ENCODE measurements at places on chromosomes 6 and 20.

DNA sequence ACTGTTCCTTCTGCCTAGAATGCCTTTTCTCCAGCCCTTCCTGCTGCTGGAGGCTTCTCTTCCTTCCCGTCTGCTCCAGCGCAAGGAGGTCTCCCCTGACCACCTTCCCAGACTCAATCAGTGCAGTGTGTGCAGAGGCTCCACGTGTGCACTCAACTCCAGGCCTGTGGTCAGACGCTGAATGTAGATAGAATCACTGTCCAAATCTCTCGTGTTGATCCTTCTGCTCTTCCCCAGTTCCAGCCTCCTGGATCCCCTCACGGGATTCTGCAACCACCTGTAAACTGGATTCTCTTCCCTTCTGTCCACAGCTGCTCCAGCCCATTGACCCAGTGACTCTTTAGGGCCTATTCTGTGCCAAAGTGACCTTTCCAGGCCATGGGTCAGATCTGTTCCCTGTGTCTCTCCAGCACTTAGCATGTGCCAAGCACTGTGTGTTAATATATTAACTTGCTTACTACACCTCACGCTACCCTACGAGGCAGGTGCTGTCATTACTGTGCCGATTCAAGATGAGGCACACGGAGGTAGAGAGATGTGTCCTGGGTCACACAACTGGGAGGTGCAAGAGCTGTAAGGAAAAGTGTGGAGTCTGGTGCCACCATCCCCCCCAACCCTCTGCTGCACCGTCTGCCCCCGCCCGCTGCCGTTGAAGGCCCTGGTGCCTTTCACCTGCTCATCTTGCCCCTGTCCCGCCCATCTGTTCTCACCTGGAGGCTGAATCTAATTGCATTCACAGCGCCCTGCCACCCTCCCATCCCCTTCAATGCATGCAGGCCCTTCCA, 112.2 kb downstream of the SULF2 start:
- no peak for DNase-seq

DNA sequence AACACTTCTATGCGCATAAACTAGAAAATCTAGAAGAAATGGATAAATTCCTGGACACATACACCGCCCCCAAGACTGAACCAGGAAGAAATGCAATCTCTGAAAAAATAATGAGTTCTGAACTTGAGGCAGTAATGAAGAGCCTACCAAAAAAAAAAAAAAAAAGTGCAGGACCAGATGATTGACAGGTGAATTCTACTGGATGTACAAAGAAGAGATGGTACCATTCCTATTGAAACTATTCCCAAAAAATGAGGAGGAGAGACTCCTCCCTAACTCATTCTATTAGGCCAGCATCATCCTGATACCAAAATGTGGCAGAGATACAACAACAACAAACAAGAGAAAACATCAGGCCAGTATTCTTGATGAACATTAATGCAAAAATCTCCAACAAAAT, 22.7 kb downstream of the HLA-C start:
- no peak for DNase-seq

GRCh38 chr6:73382462-73383113, 12.0 kb upstream of the DDX43 start:
- DNase-seq: no peak

- no peak for DNase-seq
Observed at GRCh38 chr6:4809999-4810918, 34.1 kb downstream of the CDYL start.

GRCh38 chr6:37056439-37057127, 51.1 kb downstream of the FGD2 start:
- no peak for DNase-seq

DNA sequence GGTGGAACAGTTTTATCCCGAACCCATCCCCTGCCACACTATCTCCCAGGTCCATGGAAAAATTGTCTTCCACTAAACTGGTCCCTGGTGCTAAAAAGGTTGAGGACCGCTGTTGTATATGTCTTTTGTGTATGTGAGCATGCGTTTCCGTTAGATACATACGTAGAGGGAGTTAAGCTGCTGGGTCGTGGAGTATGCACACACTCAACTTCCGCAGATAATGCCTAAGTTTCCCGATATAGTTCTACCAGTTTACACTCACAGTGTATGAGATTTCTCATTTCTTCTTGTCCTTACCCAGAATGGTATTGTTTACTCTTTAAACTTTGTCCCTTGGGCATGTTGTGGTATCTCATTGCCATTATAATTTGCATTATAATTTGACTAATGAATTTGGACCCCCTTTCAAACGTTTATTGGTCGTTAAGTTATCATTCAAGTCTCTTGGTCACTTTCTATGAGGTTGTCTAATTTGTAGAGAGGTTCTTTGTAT, 50.5 kb upstream of the SCAF8 start:
- no peak for DNase-seq

- DNase-seq: no peak
Observed at GRCh38 chr6:50653253-50653652, 60.1 kb upstream of the TFAP2D start.

- DNase-seq: no peak
Observed at GRCh38 chr6:10412461-10413261, 2.2 kb downstream of the TFAP2A start.

GRCh38 chr20:49695830-49696229, 17.8 kb downstream of the B4GALT5 start:
- no peak for DNase-seq

GRCh38 chr20:7710440-7710839, 229.8 kb downstream of the HAO1 start:
- no peak for DNase-seq

GRCh38 chr20:51703400-51704287, 64.5 kb downstream of the ATP9A start:
- no peak for DNase-seq

GRCh38 chr6:52994839-52995088, 320 bp downstream of the GSTA4 start:
- no peak for DNase-seq

DNA sequence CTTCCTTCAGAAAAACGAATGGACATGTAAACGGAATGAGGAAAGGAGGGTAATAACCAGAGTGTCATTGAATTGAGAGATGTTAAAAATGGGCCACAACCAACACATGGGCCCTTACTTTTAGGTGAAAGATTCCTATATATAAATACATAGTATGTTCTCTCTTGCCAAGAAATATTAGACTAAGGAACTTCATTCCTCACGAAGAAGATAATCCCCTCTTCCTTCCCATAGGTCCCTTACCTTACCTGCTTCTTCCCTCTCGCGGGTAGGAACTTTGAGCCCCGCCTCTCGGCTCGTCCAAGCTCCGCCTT, 295 bp upstream of the TBC1D22B start:
- DNase-seq: no peak

- DNase-seq: no peak
Observed at GRCh38 chr20:63826753-63827152, 4.3 kb downstream of the ZBTB46 start.

DNA sequence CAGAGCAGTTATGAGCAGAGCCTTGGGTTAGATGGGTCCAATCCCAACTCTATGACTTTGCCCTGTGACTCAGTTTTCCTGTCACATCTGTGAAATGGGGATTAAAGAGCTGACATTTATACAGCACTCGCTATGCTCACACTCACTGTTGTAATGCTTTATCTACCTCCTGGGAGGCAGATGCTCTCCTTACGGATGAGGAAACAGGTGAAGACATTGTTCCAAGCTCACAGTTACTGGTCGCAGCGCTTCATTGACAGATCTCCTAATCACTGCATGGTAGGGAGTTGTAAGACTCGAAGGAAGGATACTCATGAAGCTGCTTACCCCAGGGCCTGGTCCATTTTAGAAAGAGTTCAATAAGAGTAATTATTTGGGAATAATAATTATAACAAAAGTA, 2.9 kb upstream of the MYLK2 start:
- no peak for DNase-seq

- DNase-seq: no peak
Observed at GRCh38 chr20:41287327-41287726, 30.2 kb downstream of the ZHX3 start.

DNA sequence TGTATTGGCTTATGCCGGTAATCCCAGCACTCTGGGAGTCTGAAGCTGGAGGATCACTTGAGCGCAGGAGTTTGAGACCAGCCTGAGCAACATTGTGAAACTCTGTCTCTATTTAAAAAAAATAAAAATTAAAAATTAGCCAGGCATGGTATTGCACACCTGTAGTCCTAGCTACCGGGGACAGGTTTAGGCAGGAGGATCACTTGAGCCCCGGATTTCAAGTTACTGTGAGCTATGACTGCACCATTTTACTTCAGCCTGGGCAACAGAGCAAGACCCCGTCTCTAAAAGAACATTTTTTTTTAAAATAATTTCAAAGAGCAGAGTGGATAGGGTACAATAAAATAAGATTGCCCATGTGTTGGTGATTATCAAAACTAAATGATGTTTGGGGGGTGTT, 482.9 kb upstream of the SOX4 start:
- DNase-seq: no peak

- no peak for DNase-seq
Observed at GRCh38 chr6:52786249-52786956, 17.2 kb downstream of the GSTA1 start.

Measured in tibial nerve (tissue), 4 donors.